ENCODE measurements at places on chromosomes 7 and 10.

DNA sequence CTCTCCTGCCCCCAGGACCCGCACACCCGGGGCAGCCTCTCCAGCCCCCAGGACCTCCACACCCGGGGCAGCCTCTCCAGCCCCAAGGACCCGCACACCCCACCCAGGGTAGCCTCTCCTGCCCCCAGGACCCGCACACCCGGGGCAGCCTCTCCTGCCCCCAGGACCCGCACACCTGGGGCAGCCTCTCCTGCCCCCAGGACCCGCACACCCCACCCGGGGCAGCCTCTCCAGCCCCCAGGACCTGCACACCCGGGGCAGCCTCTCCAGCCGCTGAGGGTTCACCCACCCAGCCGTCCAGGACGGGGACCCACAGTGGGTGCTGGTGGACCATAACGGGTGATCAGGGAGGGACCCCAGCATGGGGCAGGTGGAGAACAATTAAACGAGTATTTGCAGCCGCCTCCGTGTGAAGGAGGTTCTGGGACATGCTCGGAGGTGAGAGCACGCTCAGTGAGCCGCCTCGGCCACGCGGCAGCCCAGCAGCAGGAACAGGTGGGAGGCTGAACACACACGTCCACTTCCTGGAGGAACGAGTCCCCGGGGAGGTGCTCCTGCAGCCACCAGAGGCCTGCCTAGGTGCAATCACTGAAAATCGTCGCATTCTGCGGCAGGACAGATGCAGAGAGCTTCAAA, 107.9 kb downstream of the PDGFA start:
- no peak for DNase-seq

GRCh38 chr7:38962028-38962427, 15.7 kb upstream of the POU6F2 start:
- DNase-seq = no peak

DNA sequence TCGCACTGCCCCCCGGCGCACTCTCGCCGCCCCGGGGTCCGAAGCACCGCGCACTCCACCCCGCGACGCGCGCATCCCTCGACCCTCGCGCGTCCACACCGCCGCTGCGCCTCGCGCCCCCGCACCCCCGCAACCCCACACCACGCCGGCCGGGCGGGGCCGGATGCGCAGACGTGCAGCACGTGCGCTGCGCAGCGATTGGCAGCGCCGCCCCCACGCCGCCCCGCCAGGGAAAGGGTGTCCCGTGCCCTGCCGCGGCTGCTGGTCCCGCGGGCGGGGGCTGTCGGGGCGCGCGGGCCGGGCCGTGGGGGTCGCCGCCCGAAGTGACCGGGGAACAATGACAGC, 53.7 kb upstream of the KDM7A start:
- DNase-seq = peak; percentile 57

DNA sequence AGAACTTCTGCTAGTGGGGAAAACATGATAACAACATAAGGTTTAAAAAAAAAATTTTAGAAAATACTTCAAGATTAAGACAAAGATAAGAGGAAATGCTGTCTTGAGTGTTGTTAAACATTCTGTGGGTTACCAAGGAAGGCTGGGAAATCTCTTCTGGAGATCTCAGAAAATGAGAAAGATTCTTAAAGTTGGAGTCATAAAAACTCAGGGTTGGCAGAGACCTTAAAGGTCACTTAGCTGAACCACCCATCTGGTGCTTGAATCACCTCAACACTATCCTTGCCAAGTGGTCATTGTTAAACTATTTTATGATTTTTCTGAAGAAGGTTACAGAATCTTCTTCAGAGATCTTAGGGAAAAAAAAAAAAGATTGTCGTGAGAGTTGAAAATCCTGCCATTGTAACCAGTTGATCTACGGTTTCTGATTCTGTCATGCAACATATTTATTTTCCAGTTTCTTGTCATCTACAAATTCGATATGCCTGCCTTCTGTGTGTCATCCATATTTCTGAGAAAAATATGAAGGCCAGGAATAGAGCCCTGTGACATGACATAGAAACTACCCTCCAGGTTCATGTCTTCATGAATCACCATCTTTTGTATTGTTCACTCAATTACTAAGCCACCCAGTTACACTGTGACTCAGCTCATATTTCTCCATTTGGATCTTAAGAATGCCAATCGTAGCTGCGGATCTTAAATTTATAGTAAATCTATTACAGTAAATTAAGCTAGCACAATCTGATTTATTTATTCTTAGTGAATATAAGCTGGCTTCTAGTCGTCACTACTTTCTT, 179.2 kb downstream of the ST7 start:
- no peak for DNase-seq

- no peak for DNase-seq
Measured at GRCh38 chr7:142428094-142428493, 170.2 kb upstream of the PRSS58 start.

- no peak for DNase-seq
Measured at GRCh38 chr10:22701132-22701826, 13.1 kb downstream of the PIP4K2A start.

DNA sequence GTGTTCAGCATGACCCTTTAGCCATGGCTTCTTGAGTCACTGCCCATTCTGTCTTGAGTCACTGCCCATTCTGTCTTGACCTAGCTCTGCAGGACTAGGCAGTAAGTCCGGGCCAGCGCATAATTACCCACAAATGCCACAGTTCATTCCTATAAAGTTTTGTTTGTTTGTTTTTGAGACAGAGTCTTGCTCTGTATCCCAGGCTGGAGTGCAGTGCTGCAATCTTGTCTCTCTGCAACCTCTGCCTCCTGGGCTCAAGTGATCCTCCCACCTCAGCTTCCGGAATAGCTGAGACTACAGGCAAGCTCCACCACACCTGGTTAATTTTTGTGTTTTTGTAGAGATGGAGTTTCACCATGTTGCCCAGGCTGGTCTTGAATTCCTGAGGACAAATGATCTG, 32.7 kb upstream of the TARP start:
- DNase-seq = no peak

- DNase-seq = no peak
Measured at GRCh38 chr10:49286686-49287085, 12.3 kb upstream of the C10orf71 start.

DNA sequence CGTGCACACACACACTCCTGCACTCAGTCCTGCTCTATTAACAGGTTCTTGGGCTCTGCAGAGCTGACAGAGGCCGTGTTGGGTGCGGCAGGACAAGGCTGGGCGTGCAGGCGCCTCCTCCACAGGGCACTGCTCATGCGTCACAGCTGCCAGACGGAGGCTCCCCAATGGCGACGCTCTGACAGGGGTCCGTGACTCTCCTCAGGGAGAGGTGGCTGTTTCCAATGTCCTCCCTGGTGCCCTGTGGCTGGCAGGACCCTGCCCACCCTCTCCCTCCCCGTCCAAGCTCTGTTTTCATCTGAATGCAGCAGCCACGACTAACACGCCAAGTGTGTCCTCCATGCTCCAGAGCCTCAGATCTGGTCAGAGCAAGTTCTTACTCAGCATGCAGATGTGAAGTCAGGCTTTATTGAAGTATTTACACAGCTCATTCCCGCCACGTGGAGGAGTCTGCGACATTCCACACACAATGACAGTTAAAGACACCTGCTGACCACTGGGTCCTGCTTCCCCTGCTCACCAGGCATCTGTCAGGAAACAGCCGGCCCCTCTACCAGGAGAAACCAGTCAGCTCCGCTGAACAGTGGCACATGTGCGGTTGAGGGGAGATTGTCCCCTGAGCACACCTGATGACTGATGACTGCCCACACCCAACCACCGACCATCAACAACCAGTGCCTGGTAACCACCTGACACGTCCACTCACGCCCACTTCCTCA, 116.7 kb downstream of the VIPR2 start:
- no peak for DNase-seq

DNA sequence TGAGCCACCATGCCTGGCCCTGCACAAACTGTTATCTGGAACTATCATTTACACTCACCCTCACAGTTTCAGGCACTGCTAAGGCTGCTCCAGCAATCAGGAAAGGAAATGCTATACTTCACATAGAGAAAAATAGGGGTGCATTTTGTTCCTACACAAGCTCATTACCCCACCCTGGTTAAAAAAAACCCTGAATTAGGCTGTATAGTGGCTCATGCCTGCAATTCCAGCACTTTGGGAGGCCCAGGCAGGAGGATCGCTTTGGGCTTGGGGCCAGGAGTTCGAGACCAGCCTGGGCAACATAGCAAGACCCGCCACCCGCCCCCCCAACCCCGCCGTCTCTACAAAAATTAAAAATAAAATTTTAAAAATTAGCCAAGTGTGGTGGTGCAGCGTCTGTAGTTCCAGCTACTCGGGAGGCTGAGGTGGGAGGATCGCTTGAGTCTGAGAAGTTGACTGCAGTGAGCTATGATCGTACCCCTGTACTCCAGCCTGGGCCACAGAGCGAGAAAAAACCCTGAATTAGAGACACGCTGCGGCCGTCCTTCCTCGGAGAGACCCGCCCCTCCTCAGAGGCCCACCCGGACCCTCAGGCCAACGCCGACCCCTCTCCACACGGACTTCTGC, 539 bp downstream of the PTCD1 start:
- DNase-seq = no peak

DNA sequence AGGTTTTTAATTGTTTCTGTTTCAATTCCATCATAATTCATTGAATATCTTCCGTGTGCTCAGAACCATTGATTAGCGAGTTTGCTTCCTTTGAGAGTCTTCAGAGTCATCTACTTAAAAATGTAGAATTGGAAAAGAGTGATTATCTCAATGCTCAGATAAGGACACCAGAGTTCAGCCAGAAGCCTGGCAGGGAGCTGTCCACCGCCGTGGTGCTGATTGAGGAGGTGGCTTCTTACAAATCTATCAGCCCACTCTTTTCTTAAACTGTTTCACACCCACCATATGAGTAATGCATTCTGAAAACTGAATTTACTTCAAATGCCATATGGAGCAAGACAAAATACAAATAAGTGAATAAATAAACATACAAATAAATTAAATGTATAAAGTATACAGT, 79.3 kb downstream of the INSYN2A start:
- DNase-seq = no peak

GRCh38 chr7:14934839-14935238, 32.3 kb upstream of the DGKB start:
- no peak for DNase-seq

GRCh38 chr7:78620920-78621319, 822.3 kb downstream of the PHTF2 start:
- DNase-seq = no peak

GRCh38 chr10:70914316-70914864, 26.0 kb upstream of the PCBD1 start:
- DNase-seq = no peak

DNA sequence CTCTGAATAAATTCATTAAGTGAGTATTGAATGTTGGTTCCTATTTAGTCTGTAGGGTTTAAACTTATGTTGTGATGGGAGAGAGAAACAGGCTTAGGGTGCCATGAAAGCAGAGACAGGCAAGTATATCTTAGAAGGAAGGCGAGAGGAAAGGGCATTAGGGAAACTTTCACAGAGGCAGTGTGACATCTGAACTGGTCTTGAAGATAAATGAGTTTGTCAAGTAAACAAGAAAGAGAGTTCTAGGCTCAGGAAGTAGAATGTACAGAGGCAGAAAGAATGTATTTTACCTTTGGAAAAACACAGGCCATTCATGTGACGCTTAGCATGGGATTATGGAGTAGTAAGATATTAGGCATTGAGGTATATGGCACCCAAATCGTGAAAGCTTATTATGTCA, 34.5 kb downstream of the GLCCI1 start:
- no peak for DNase-seq

GRCh38 chr7:105352018-105352612, 36.6 kb downstream of the SRPK2 start:
- DNase-seq = peak; percentile 14

Measured in stimulated activated CD4-positive, alpha-beta T cell treated with anti-CD3 and anti-CD28 coated beads, Interleukin-1b, Interleukin-23, amount 100 ng/mL, for 1 hour (primary cell).